ENCODE measurements at places on chromosomes 3 and 15.

DNA sequence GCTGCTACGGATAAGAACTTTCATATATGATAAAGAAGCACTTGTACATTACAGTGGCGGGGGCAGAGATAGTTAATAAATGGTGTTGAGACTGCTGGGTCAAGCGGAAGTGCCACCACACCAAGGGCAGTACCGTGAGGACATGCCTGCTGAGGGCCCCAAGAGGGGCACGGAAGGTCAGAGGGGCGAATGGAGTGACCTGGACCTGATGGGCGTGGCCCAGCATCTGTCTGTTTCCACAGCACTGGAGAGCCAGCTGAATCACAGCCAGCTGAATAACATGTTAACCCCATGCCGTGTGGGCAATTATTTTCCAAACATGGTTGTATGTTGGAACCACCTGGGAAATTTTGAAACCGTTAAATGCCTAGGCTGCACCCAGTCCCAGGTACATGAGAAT is 37.2 kb downstream of the ANKDD1A start:
- DNase-seq, result no peak

- DNase-seq, result no peak
Measured at GRCh38 chr15:56082263-56082761, 88.9 kb upstream of the NEDD4 start.

DNA sequence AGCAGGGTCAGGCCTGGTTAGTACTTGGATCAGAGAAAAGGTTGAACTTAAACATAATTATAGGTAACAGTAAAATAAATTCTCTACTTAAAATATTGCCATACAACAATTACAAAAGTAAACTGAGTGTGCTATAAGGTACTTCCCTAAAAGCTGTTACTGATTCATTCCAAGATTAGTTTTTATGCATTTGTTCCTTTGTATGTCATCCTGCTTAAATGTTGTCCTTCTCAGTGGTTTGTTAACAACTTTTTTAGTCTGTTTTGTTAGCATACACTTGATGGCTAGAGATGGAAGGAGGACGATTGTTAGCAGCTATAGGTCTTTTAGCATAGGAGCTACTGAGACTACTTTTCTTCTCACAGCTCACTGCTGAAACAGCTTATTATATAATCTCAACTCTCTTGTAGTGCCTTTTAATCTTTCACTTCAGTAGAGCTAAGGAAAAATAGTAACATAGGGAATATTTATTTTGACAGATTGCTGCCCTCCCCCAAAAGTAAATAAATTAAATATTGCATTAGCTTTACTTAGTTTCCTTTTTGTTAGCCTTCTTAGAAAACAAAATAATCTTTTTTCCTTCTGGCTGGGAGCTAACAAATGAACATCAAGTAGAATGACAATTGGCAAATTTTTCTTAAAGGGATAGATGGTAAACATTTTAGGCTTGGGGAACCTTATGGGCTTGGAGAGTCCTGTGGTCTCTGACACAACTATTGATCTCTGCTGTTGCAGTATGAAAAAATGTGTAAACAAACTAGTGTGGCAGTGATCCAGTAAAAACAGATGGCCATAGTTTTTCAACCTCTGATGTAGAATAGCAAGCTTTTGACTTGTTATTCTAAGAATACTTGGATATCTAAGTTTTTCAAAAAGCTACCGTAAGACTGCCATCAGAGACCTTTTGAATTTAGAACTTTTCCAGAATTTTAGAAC is 39.5 kb downstream of the USP8 start:
- DNase-seq, result no peak

DNA sequence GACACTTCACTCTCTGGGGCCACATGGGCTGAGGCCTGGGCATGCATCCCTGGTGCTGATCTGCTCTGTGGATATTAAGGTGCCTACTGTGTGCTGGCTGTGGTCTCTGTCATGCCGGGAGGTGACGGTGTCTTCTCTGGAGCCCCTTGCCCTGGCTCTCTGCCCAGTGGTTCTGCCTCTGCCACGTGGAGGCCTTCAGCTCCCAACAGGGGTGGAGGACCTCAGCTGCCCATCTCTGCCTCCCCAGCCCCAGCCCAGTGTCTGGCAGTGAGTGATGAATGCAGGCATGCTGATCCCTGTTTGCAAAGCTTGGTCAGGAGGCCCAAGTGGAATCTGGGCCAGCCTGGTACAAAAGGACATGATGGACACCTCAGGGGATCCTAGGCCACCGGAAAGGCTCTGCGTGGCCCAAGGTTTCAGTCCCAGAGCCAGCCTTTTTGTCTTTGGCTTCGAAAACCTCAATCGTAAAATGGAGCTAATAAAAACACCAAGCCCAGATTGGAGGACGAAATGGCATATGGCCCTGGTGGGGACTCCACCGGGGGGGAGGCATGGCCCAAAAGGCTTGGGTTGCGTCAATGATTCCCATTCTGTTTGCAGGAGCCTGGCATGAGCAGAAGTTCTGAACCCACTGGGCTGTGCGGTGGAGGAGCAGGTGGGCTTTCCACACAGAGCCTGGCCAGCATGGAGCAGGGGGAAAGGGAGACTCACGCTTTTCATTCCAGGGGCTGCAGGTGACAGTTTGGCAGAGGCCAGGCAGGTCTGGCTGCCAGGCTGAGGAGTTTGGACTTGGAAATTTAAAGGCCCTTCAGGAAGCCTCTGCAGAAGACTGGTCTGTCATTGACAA is 54.7 kb upstream of the KLF13 start:
- DNase-seq, result no peak

- no peak for DNase-seq
Measured at GRCh38 chr15:73244333-73244732, 124.4 kb downstream of the HCN4 start.

DNA sequence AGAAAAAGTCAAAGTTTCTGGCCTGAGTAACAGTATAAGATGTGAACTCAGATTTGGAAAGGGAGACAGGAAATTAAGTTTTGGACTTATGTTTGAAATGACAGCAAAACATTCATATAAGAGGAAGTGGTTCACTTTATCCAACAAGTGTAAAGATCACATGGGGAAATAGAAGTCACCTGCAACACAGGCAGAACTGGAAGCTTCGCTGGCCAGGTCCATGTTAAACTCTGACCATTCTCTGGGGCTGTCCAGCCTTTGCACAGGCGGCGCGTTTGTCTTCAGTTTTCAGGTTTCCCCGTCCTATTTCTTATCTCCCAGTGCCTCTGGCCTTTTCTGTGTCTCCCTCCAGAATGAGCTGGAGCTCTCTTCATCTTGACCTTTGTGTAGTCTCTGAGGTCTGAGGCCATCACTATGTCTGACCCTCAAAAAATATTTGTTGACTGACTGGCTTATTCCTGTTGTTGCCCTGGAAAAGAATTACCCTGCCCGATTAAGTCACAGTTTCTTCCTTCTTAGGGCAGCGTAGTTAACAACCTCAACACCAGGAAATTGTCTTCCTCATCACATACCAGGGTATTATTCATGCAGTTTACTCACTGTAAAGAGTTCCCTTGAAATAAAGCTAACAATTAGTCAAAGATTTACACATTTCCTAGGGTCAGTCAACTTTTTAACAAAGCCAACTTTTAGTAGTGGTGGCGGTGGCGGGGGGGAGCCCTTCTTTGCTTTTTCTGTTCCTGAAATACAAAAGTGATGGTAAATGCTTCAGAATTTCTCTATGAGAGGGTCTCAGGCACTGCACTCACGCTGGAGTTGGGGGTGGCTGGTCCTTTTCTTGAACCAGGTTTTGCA is 959 bp upstream of the RASA2 start:
- no peak for DNase-seq

DNA sequence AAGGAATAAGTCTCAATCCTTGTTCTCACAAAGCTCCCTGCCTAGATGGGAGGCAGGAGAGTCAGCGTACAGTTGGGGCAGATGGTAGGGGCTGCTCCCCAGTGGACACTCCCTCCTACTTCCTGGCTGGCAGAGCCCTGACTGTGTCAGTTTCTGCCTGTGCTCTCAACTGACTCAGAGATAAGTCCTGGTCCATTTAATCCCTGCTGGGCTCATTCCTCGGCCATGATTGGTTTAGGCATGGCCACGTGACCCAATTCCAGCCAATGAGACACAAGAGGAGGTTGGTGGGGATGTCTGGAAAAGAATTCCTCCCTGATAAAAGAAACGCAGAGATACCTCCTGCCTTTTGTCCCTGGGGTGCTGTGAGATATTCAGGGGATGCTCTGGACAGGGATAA is 118.1 kb upstream of the SLC6A11 start:
- DNase-seq, result no peak

Data from NCI-H1436 treated with DMSO at 0.1 percent for 48 hours (cell line).